ENCODE measurements at places on chromosomes 16 and 17. TPM values are rescaled to one million over a fixed set of nuclear protein-coding genes. Genes with fewer than 3 reads are reported as not detected.

DNA sequence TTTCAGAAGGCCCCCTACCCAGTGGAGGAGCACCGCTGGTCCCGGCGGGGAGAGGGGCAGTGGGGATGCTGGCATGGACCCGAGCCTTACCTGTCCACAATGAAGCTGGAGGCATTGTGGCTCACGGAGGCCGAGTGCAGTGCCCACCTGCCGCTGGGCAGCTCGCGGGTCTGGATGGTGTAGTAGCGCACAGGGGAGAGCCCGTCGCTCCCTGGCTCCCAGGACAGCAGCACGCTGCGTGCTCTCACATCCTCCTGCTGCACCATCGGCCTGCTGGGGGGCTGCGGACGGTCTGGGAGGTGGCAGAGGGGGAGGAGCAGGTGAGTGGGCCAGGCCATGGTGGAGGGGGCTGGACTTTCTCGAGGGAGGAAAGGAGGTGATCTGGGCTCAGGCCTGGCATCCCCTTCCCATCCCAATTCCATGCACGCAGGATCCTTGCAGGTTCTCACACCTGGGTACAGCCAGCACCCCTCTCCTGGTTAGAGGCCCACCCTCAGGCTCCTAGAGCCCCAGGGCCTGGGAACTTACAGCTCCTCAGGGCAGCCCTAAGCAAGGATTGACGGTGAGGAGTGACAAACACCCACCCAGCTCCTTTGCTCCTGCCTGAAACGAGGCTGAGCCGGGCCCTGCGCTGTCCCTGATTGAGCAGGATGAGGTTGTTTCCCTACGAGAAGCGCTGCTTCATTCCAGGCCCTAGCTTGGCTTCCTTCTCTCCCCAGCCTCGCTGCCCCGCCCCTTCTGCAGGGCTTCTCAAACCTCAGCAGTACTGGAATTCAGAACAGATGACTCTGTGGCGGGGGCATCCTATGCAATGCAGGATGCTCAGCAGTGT is 76.2 kb upstream of the CDC42EP4 start:
- DNase-seq = no peak

- peak; percentile 59 for DNase-seq
Measured at GRCh38 chr17:29574732-29575510, 6.4 kb downstream of the TP53I13 start.

GRCh38 chr16:2856686-2857450 is 1.1 kb downstream of the PRSS22 start:
- no peak for DNase-seq

DNA sequence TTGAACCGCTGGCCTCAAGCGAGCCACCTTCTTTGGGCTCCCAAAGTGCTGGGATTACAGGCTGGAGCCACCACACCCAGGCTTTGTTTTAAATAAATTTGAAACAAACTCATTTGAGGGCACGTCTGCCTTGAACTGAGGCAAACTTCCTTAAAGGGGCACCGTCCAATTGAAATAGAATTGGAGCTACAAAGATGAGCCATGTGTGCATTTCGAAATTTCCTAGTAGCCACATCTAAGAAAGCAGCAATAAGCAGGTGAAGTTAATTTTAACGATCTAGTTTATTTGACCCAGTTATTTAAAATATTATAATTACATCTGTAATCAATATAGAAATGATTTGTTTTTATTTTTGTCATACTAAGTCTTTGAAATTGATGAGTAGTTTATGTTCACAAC is 755 bp upstream of the C16orf89 start:
- DNase-seq = no peak

- DNase-seq = no peak
Measured at GRCh38 chr16:77434022-77434529, 758 bp downstream of the ADAMTS18 start.

TSPAN10 gene
- not detected for total RNA-seq

DNA sequence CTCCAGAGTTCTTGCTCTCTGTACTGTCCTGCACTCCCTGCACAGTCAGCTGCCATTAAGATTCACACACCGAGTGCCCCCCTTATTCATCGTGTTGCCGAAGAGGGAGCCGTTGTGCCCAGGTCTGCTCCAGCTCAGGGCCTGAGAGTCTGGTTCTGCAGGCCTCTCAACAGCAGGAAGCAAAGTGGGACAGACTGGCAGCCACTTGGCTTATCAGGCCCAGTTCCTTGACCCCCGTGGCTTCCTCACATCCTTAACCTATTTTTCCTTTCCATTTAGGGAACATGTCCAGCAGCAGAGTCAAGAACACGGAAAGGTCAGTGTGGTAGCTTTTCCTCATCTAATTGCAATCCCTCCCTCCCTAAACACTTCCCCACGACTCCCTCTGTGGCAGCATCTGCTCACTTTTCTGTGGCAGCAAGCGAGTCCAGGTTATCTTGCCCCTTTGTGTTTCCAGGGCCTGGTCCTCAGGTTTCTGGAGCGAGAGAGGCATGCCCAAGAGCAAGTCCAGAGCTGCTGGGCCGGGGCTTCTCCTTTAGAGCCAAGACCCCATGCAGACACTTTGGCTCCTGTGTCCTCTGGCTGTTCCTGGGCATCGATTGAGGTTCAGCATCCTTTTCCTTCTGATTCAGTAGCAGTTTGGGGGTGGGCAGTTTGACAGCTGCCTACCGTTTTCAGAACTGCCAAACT is 22.1 kb upstream of the ADAM11 start:
- DNase-seq = no peak

- no peak for DNase-seq
Measured at GRCh38 chr16:88623858-88624257, 14.5 kb upstream of the IL17C start.
